Stimulated activated CD4-positive, alpha-beta T cell treated with anti-CD3 and anti-CD28 coated beads, Interleukin-1b, Interleukin-23, amount 100 ng/mL, for 1 hour (primary cell): ENCODE measurements at places on chromosomes 7 and 10.

DNA sequence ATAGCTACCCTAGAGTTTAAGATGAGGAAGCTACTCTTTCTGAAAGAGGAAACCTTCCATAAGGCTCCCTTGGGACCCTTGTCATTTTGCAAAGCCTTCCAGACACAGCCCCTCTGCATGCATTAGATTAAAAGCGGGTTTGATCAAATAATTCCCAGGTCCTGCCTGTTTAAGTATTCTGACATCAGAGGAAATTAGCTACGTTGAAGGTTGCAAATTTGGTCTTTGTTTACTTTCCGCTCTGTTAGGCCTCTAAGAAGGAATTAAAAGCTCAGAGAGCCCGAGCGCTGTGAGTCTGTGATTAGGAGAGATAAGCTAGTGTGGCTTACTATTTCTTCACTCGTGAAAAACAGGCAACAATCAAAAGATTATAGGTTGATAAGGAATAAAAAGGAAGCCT lies 1.4 kb upstream of the THSD7A start:
- no peak for DNase-seq

DNA sequence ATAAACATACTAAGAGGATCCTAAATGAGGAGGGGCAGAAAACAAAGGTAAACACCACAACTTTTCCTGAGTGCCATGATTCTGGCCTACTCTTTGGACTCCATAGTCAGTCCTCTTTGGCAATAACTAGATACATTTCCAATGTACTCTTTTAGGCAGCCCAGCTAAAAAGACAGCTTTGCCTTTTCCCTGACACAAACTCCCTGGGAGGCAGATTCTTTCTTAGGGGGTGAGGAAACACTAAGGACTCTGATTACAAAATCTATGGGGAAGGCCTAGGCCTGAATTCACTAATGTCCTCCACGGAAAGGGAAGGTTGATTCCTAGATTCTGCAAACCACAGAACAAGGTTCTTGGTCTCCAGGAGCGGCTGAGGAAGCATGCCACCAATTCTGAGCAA lies 25.8 kb downstream of the FBXW4 start:
- DNase-seq: no peak

DNA sequence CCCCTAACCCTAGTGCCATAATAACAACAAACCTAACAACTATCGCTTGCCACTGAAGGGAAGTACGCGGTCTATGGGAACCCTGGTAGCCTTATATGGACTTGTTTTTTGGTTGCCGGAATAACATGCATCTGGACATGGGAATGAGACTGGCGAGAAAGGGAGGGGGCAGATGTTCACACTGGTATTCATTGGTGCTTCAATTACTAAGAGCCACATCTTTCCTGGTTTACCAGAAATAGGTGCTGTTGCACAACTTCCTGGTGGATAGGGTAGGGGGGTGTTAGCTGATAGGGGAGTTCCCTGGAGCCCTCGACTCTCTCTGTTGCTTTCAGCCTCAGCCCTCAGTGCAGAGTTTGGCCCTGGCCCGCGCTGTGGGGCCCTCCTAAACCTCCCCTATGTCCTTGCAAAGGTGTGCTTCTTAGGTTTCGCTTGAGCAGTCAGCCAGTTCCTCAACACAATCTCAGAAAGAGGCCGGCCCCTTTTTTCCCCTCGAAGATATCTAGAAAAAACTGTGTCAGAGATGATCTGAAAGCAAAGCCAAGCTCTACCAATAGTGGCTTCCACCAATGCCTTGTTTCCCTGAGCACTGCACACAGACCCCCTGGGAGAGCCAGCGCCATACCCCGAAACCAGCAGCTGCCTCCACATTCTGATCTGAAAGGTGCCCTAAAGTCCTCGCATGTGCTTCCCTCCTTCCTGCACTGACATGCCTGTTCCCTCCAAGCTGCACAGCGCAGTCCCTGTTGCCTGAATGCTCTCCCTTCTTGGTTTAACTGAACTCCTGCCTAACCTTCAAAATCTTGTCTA lies 13.5 kb downstream of the TBXAS1 start:
- DNase-seq: no peak

DNA sequence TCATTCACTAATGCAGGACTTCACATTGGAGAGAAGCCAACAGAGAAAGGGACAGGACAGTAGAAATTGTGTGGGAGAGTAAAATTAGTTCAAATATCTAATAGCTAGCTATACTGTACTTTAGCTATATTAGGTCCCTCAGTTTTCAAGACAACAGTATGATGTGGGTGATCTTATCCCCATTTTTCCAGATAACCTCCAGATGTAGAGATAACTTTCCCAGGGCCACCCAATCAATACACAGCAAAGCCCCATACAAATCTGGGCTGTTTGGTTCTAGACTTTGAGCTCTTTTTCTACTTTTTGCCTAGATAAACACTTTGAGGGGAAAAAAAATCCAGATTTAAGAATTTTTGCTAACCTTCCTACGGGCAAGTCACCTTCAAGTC lies 482 bp upstream of the CLDN12 start:
- DNase-seq: no peak

DNA sequence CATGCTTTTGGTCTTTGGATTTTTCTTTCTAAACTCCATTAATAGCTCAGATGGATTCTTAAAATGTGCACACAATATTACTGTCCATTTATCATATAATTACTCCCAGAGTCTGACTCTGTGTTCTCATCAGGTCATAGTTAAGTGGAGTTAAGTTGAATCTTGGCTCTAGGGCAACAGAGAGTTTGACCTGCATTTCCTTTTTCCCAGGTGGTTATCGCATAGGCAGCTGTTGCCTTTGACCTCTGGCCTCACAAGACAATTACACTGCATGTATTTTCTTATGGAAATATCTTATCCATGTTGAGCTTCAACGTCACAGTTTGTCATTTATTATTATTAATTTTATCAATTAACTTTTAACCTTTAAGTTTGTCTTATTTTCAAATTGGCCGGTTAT lies 237.5 kb upstream of the HGF start:
- no peak for DNase-seq

GRCh38 chr10:61390851-61391250 lies 62.3 kb downstream of the TMEM26 start:
- no peak for DNase-seq

DNA sequence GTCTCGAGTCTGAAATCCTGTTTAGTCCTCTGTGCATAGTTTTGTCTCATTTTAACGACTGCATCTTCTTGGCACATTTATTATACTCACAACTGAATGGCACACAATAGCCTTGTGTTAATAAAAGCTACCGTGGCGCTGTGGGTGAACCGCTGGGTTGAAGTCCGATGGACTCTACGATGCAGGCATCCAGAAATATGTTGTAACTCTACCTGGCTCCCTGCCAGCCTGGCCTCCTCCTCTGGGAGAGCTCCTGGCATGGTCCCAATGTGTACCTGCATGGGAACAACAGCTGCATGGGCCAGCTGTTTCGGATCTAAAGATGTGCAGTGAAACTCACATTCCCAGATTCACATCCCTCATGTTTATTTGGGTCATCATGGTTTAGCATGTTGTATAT lies 3.7 kb upstream of the DPYSL4 start:
- no peak for DNase-seq

DNA sequence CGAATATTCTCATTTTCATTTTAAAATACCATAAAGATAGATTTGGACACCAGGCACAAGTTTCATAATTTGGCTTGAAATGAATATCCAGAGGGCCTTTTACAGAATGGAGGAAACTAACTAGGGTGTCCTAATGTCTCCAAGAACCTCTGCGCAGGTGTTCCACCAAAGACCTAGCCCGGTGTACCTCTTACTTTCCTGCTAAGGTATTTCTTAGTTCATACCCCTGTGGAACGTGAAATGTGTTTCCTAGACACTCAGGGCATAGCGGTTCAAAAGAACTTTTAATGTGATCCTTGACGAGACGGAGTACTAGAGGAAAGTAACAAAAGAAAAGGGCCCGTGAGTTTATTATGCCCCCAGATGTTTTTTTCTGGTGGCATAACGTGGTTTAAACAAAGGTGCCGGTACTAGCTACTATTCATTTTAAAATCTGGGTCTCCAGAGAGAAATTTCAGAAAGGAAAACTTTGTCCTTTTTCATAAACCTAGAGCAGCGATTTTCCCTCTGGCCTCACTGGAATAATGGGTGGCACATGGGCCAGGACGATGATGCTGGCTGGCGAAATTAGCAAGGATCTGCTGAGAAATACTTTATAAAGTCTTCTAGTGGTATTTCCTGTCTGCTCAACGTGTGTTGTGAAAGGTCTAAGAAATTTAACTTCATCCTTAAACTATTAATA lies 1.4 kb downstream of the APBB1IP start:
- no peak for DNase-seq

- DNase-seq: no peak
These were observed 13.2 kb upstream of the NPS start for GRCh38 chr10:127535802-127536515.
